ENCODE measurements at places on chromosomes 12 and 14. TPM values are rescaled to one million over a fixed set of nuclear protein-coding genes. Genes with fewer than 3 reads are reported as not detected.

KRT80 gene
- not detected for total RNA-seq

DNA sequence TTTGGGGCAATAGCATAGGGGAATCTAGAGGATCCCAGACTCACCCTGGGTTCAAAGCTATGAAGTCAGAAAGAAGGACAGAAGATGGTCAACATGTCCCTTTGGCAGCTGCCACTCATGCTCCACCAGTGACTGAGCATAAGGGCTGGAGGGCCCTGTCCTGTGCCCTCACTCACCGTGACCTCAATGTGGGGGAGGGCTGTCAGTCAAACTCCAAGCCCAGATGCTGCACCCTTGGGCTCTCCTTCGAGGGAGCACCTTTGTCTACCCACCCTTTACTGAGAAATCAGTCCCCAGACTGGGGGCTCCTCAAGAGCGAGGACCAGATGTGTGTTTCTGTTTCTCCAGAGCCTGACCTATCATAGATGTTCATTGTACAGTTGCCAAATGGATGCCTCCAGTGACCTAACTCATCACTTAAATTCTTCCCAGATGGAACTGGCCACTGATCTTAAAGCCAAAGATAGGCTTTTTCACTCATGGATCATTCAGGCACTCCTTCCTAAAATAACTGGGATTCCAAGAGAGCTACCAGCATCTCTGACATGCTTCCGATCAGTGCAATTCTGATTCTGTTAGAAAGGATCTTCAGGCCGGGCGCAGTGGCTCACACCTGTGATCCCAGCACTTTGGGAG, 27.2 kb upstream of the VSX2 start:
- DNase-seq, result no peak

GRCh38 chr14:96263347-96264199, 7.6 kb downstream of the BDKRB1 start:
- DNase-seq, result no peak

PPP4R4 gene
- total RNA-seq, result 0.54 TPM

- no peak for DNase-seq
Observed at GRCh38 chr12:115918763-115919162, 358.7 kb downstream of the MED13L start.

DNA sequence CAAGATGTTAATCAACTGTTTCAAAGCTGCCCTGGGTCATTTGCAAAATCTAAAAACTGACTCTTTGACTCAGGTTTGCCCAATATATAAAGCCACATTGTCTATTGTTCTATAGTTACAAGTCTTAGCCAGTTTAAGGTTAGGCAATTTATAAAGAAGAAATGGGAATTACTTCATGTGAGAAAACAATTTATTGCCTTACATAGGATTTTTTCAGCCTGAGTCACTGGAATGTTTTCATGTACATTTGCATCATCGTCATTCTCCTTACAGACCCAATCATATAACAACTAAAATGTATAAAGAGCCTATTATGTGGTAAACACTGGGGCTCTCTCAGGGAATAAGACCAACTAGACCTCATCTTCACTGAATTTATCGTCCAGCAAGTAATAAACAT, 100.3 kb upstream of the PLEKHG7 start:
- no peak for DNase-seq

CAMKK2 gene
- total RNA-seq, result 20.1 TPM

- DNase-seq, result no peak
Observed at GRCh38 chr12:105774037-105774436, 364.7 kb downstream of the NUAK1 start.

- no peak for DNase-seq
Observed at GRCh38 chr12:11916113-11916512, 154.6 kb upstream of the BCL2L14 start.

TSPAN19 gene
- not detected for total RNA-seq

GRCh38 chr12:26031827-26032226, 73.3 kb downstream of the RASSF8 start:
- DNase-seq, result no peak

GRCh38 chr12:119989361-119989730, 310 bp downstream of the BICDL1 start:
- no peak for DNase-seq

ADAM21 gene
- total RNA-seq, result 0.14 TPM

GRCh38 chr12:86551146-86551571, 295.0 kb upstream of the MGAT4C start:
- no peak for DNase-seq

DNA sequence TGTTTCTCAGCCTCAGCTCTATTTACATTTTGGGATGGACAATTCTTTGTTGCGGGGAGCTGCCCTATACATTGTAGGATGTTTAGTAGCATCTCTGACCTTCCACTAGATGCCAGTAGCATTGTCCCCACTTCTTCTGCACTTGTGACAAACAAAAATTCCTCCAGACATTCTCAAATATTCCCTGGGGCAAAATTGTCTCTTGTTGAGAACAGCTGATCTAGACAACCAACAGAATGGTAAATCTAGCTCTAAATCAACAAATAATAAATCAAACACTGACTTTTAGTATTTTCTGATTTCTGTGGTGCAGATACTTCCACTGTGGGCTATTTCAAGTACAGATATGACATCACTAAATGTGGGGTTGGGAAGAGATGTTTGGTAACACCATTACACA, 60.7 kb downstream of the MSRB3 start:
- no peak for DNase-seq

DNA sequence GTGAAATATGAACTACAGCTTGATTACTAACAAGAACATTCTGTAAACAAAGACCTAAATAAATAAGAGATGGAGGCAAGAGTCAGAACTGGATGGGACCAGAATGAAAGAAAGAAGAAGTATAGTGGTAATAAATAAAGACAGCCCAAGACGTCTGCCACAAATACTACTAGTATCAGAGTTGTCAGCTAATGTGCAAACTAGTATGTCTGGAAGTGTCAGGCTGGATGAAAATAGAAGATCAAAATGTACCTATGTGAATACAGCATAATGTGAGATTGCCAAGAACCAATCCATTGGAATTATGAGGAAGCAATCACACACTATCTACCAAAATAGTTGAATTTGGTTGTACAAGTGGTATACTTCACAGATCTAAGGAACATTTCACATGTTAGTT, 353.0 kb downstream of the BTG1 start:
- DNase-seq, result no peak

DNA sequence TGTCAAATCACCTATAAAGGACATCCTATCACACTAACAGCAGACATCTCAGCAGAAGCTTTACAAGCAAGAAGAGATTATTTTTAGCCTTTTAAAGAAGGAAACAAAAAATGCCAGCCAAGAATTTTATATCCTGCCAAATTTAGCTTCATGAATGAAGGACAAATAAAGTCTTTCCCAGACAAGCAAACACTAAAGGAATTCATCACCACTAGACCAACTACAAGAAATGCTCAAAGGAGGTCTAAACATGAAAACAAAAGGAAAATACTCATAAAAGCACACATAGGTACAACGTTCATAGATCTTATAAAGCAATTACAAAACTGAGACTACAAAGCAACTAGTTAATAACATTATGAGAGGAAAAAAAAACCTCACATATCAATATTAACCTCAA, 20.7 kb upstream of the STAB2 start:
- DNase-seq, result no peak

DNA sequence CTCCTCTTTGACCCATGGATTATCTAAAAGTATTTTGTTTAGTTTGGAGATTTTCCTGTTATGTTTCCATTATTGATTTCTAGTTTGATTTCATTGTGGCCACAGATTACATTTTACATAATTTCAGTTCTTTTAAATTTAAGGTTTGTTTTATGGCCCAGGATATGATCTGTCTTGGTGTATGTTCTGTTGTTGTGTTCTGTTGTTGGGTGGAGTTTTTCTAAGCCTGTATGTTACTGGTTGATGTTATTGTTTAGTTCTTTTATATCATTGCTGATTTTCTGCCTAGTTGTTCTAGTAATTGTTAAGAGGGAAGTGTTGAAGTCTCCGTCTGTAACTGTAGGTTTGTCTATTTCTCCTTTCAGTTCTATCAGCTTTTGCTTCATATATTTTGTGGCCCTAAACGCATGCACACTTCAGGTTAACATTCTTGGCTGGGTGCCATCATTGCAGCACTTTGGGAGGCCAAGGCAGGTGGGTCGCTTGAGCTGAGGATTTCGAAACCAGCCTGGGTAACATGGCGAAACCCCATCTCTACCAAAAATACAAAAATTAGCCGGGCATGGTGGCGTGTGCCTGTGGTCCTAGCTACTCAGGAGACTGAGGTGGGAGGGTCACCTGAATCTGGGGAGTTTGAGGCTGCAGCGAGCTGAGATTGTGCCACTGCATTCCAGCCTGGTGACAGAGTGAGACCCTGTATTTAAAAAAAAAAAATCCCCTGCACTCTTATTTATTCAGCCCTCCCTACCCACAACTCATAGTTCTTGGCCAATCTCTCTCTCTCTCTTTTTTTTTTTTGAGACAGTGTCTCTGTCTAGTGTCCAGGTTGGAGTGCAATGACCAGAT, 28.1 kb upstream of the CFL2 start:
- no peak for DNase-seq

Data from T-cell (primary cell).